Type B pancreatic cell (in vitro differentiated cells): ENCODE measurements at places on chromosomes 6 and 20. TPM values are rescaled to one million over a fixed set of nuclear protein-coding genes. Genes with fewer than 3 reads are reported as not detected.
A peak's percentile ranks its signal among the peaks of the same experiment; 100 is the strongest.

Gene TMEM14A
- 37.3 and 39.0 TPM in 2 replicates for total RNA-seq

Gene C6orf58
- total RNA-seq, result 0.63 TPM in 1 of 2 replicates, not detected in the other

Gene PAX1
- total RNA-seq, result 0.43 and 2.7 TPM in 2 replicates

Gene LAMA2
- total RNA-seq, result 0.76 and 54.0 TPM in 2 replicates

Gene TSHZ2
- 17.6 and 45.5 TPM in 2 replicates for total RNA-seq

DNA sequence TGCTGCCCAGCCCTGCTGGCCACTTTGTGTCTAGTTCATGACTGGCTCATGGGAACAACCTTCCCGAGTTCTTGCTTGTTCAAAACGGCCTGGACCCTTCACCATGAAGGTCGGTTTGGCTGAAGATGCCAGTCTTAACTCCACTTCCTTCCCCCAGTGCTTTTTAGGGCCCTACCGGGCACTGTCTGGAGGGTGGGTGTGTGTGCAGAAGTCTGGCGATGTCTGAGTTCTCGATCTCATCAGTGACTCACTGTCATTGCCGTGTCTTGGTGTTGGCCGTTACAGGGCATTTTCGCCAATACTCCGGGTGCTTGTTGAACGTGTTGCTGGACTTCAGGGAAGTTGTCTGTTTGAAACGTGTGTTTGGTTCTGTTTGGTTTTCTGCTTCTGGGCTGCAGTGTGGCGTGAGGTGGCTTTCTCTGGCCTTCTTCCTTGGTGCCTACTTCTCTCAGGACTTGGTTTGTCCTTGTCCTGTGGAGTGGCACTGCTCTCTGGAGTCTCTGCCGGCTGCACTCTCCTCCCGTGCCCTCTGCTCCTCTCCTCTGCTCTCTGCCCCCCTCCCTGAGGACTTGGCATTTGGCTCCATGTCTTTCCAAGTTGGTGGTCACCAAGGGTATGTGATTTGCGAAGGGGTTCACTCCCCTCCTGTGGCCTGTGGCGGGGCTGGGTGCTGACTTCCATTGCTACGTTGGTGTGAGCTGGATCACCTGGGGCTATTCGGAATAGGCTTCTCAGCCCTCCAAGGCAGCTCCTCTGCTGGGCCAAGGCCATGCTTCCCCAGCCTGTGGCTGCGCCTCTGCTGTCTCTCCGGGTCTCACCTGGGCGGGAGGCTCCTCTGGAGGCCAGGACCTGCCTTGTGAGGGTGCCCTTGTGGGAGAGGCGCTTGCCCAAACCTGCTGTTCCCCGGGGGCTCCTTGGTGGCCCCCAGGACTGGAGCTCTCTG is 38.2 kb downstream of the PYGB start:
- no peak overlapping the region for H3K27ac ChIP-seq
- DNase-seq, result no peak

DNA sequence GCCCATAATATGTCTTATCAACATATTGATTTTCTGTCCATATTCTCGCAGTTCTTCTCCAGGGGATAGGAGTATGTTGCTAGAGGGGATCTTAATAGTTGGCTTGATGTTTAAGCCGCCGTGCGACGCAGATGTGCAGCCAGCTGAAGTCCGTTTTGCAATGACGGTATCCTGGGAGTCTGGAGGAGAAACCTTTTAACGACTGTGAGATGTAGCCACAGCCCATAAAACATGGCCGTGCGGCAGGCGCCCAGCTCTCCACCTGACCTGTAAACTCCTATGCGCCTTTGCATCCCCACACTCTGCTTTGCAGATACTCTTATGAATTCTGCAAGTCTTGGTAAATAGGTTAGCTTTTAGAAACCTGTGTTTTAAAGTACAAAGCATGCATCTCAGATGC is 36.9 kb downstream of the BMP6 start:
- no peaks in the 10 kb centered on the region for H3K36me3 ChIP-seq
- no peak for DNase-seq
- no peak overlapping the region for H3K4me3 ChIP-seq
- no peak overlapping the region for H3K27ac ChIP-seq
- no peaks in the 10 kb centered on the region for H3K4me1 ChIP-seq

GRCh38 chr6:144840619-144841018 is 555.5 kb downstream of the UTRN start:
- H3K27me3 ChIP-seq, result no peaks in the 10 kb centered on the region
- peaks cover 8% of the 10 kb centered on the region for H3K4me1 ChIP-seq
- no peak overlapping the region for H3K27ac ChIP-seq
- peaks cover 30% of the 10 kb centered on the region for H3K36me3 ChIP-seq

GRCh38 chr6:78222226-78222625 is 569.4 kb downstream of the MEI4 start:
- no peak overlapping the region for H3K4me3 ChIP-seq
- no peaks in the 10 kb centered on the region for H3K36me3 ChIP-seq
- H3K27me3 ChIP-seq, result no peaks in the 10 kb centered on the region
- H3K4me1 ChIP-seq, result no peaks in the 10 kb centered on the region
- no peak overlapping the region for H3K27ac ChIP-seq

DNA sequence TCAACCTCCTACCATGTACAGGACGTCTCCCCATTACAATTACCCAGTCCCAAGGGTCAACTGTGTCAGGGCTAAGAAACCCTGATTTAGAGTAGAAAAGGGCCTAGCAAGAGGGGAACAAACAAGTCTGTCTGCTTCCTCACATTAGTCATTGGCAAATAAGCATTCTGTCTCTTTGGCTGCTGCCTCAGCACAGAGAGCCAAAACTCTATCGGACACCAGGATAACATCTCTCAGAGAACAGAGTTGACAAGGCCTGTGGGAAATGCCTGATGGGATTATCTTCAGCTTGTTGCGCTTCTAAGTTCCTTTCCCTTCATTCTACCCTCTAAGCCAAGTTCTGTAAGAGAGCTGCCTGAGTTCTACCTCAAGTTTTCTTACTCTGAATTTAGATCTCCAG is 19.0 kb upstream of the VSX1 start:
- H3K27ac ChIP-seq, result no peak overlapping the region
- H3K4me1 ChIP-seq, result no peaks in the 10 kb centered on the region
- DNase-seq, result no peak
- peaks cover 49% of the 10 kb centered on the region for H3K27me3 ChIP-seq

GRCh38 chr6:11214901-11215300 is 17.6 kb downstream of the NEDD9 start:
- peaks cover 25% of the 10 kb centered on the region for H3K36me3 ChIP-seq
- DNase-seq, result no peak
- no peak overlapping the region for H3K27ac ChIP-seq
- H3K27me3 ChIP-seq, result no peaks in the 10 kb centered on the region
- H3K4me1 ChIP-seq, result peaks cover 45% of the 10 kb centered on the region
- no peak overlapping the region for H3K4me3 ChIP-seq

DNA sequence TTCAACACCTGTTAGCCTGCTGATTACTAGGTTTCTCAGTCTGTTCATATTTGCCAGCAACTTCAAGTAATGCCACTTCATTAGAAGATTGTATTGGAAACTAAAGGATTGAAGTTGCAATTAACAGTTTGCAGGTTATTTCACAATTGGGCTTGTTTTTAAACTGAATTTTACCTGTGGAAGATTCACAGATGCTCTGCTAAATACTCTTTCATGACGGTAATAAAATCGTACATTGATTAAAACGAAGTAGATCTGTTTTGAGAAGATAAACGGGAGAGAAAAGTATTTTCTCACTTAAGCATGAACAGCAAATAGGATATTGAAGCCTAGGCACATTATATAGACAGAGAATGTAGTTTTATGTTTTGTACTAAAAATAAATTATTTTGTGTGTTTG is 1.6 kb downstream of the RNF182 start:
- no peaks in the 10 kb centered on the region for H3K36me3 ChIP-seq
- peak overlapping the region; percentile 48 for H3K4me3 ChIP-seq
- H3K27ac ChIP-seq, result no peak overlapping the region
- no peak for DNase-seq

GRCh38 chr6:156347656-156348055 is 429.5 kb upstream of the ARID1B start:
- no peak overlapping the region for H3K27ac ChIP-seq
- H3K27me3 ChIP-seq, result no peaks in the 10 kb centered on the region
- DNase-seq, result no peak
- no peaks in the 10 kb centered on the region for H3K36me3 ChIP-seq
- peaks cover 16% of the 10 kb centered on the region for H3K4me1 ChIP-seq
- no peak overlapping the region for H3K4me3 ChIP-seq

DNA sequence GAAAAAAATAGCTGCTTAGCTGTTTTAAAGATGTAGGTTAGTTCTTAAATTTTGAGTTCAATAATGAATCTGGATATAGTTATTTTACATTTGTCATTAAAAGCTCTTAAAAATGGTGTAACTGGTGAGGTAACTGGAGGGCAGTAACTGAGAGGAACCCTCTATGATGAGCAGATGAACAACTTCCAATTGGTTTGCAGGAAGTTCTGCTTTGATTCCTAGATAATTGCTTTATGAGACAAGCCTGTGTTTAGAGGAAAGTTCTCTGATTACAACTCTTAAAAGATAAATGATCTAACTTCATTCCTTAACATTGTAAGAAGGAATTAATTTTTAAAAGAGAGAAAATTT is 8.5 kb downstream of the MYLIP start:
- no peak for DNase-seq
- peak overlapping the region; percentile 70 for H3K4me3 ChIP-seq
- H3K4me1 ChIP-seq, result peaks cover 71% of the 10 kb centered on the region

DNA sequence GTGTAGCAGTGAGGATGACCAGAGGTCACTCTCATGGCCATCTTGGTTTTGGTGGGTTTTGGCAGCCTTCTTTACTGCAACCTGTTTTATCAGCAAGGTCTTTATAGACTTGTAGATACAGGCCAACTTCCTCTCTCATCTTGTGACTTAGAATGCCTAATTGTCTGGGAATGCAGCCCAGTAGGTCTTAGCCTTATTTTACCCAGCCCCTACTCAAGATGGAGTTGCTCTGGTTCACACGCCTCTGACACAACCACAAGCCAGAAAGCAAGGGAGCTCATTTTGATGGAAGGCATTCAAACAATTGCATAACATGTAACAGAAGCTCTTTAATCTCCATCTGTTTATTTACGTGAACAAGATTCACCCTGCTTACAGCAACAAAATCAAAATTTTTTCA is 492.0 kb upstream of the SULF2 start:
- H3K27me3 ChIP-seq, result no peaks in the 10 kb centered on the region
- H3K4me1 ChIP-seq, result peaks cover 49% of the 10 kb centered on the region
- H3K4me3 ChIP-seq, result no peak overlapping the region
